Fibroblast of villous mesenchyme (primary cell): ENCODE measurements at places on chromosomes 3 and 15.

DNA sequence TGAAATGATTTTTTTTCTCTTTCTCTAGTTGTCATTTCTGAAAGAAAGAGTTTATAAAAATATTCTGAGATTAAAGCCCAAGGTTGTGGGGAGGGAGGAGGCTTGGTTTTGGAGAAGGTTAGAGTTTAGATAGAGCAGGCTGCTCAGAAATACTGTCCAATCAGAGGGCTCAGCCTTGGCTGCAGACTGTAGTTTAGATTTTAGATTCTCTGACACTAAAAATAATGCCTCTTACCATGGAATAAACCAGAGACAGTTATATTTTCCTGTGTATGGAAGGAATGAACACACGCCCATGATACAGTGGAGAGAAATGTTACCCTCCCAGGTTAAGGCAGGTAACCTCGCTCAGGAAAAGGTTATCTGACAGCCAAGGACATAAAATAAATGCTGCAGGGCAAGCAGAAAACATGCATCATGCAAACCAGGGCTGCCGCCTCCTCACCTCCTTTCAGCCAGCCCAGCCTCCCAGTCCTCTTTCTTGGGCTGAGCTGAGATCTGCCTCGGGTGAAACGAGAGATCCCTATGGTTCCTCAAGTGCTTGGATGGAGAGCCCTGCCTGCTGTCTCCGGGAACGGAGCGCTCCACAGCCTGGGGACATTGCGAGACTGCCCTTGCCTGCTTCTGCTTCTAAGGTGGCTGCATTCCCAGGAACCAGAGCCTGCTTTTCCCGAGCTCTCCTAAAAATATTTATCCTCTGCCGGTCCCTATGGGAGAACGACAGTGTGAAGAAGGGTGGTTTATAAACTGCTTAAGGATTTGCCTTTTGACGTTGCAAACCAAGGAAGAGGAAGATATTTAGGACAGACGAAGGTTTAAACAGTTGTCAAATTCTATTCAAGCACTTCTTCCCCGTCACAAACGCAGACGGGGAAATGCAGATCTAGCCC lies 848 bp downstream of the NCEH1 start:
- DNase-seq, result peak; percentile 56

- DNase-seq, result no peak
Observed at GRCh38 chr15:26453914-26454313, 319.0 kb downstream of the GABRB3 start.

DNA sequence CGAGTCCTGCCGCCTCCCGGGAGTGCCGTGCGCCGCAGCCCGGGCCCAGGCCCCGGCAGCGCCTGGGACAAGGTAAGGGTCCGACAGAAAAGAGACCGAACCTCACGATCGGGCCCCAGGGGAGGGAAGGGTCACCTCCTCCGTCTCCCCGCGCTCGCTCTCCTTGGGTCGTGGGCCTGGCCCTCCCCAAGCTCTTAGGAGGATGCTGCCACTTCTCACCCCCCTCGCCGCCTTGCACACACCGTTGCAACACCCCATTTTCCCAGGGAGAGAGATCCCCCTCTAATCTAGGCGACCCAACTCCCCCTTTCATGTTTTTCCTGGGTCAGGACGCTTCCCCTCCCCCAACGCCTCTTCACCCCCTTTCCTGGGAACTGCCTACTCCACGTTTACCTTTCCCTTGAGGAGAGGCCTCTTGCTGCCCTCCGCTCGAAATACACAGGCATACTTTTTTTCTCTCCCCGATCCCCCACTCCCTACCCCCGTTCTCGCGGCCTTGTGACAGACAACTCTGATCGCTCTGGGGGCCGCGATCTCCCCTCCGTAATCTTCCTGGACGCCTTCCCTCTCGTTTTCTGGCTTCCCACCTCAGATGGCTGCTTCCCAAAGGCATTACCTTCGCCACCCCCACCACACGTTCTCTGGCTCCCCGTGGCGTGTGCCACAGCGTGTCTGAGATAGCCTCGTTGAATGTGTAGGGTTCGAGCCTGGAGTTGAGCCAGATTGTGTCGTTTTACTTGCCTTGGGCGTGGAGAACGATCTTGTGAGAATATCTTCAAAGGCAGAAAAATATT lies 688 bp downstream of the SETD5 start:
- DNase-seq, result peak; percentile 47

- DNase-seq, result peak; percentile 58
Observed at GRCh38 chr3:143585720-143586456, 262.4 kb downstream of the SLC9A9 start.

DNA sequence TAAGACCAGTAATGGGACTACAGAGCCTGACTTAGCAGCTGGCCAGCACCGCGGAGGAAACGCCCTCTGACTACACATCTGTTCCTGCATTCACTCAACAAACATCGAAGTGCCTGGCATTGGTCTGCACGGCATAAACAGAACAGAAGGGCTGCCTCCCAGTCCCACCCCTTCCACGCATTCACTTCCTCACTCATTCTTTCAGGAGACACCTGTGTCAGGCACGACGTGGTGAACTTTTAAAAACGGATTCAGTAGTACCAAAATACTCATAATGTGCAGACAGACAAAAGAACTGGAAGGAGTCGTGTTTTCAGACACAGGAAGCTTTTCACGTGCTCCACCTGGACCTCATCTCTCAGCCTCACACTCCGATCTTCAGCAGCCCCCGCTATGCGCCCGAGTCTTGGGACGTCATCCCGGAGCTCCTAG lies 123.3 kb downstream of the XXYLT1 start:
- peak; percentile 92 for DNase-seq

DNA sequence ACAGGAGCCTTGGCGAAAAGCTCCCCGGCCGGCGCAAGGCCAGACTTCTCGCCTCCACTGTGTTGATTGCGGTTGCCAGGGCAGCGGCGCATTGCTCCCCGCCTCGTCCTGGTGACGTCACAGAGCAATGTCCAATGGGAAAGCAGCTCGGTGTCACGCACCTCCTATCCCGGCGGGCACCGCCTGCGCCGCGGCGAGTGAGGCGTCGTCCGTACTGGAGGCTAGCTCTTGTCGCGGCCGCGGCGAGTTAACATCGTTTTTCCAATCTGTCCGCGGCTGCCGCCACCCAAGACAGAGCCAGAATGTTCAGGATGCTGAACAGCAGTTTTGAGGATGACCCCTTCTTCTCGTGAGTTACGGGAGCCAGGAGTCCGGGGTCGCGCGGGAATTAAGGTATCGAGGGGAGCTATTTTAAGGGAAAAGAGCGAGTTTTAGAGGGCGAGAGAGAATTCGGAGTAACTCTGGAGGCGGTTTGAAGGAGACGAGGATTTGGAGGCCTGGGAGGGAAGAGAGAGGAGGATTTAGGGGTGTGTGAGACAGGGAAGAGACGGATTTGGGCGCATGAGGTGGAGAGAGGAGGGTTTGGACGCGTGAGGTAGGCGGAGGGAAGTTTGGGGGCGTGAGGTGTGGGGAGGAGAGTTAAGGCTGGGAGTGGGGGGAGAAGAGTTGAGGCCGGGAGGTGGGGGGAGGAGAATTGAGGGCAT lies at the start of gene MLF1:
Gene MLF1, plus strand, starts transcription at position 196 of the 704 bp plus-strand sequence. Its CDS starts 107 bp downstream, at position 303.
- peak; percentile 95 for DNase-seq

- no peak for DNase-seq
Observed at GRCh38 chr3:170330366-170330765, 27.1 kb upstream of the SKIL start.

GRCh38 chr15:98051734-98052133 lies 91.2 kb downstream of the ARRDC4 start:
- no peak for DNase-seq

GRCh38 chr3:163218336-163218735 lies 1721.7 kb downstream of the OTOL1 start:
- no peak for DNase-seq

DNA sequence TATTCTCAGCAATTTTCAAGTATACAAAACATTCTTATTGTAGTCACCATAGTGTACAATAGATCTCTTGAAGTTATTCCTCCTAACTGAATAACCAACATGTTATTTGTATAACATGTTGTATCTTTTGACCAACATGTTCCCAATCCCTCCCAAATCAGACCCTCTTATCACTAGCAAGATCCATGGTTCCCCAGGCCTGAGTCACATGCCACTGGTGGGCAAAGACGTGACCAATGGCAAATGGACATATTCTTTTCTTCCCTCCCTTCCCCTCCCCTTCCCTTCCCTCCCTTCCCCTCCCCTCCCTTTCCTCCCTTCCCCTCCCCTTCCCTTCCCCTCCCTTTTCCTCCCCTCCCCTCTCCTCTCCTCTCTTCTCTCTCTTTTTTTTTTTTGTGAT lies 45.4 kb downstream of the AMOTL2 start:
- DNase-seq, result no peak

DNA sequence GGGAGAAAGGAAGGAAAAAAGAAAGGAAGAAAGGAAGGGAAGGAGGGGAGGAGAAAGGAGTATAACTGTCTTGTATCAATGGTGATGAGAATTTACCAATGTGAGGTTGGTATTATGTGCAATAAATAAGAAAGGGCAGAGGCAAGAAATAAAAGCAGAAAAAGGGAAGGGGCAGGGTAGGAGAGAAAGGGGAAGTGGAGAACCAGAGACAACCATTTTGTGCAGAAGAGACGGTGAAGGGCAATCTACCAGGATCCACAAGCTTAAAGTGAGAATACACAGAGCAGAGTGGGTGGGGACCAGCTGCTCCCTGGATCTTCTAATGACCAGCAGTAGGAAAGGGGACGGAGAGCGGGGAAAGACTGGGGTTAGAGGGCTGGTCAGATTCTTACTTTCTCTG lies 106.9 kb upstream of the SLCO2A1 start:
- DNase-seq, result no peak

DNA sequence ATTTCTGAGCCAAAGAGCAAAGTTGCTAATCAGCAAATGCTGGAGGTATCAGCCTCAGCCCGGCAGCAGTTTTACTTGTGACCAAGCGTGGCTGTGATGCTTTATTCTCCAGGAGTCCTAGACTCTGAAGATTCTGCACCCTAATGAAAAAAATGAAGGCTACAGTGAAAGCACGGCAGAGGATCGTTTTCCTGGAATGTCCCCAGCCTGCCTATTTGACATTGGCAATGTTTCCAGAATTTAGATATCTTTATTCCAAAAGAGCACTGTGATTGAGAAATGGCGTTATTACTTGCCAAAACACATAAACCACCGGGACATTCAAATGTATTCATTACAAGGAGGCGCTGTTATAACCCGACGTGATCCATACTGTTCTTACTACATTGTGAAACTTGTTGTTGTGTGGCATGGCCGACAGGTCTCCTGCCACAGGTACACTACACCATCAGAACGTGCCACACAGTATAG lies 263.8 kb downstream of the SLCO3A1 start:
- peak; percentile 11 for DNase-seq

- no peak for DNase-seq
Observed at GRCh38 chr3:177676947-177677587, 479.8 kb upstream of the TBL1XR1 start.

DNA sequence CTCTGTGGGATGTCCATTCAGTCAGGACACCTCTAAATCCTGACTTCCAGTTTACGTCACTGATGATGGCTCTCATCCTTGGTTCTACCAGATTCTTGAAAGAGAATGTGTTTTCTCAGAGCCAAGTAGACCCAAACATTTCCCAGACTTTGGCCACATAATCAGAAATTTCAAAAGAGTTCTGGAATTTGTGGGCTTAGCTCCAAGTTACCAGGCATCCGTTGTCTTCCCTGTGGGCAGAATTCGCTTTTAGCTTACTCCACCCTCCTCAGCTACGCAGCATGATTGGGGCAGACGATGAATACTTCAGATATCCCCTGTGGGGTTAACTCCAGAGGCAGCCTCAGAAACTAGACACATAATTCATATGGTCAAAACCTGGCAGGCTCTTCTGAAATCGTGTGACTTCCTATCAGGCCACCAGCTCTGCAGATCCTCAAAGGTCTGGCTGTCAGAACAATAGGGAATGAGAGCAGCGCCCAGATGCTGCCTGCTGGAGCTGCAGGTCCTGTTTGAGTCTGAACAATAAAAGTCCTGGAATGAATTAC lies 30.6 kb downstream of the CRTC3 start:
- DNase-seq, result peak; percentile 98

DNA sequence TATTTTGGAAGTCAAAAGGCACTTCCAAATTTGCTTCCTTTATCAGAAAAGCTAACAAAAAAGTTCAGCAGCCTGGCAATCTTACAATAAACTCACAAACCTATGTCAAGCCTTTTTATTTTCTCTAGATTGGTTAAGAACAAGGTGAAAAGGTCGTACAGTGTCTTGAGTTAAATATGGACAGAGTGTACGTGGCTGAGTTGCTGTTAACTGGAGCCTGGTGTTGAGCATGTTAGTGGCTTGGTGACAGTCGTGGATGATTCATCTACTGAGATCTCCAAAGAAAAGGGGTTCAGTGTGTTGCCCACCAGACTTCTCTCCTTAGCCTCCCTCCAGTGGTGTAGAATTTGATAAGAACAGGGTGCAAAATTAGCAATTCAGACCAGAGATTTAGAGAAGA lies 89.7 kb downstream of the SSR3 start:
- DNase-seq, result no peak

GRCh38 chr3:99332276-99332675 lies 306.1 kb upstream of the COL8A1 start:
- DNase-seq, result no peak

- peak; percentile 48 for DNase-seq
Observed at GRCh38 chr15:44458429-44458828, 31.0 kb downstream of the CTDSPL2 start.

DNA sequence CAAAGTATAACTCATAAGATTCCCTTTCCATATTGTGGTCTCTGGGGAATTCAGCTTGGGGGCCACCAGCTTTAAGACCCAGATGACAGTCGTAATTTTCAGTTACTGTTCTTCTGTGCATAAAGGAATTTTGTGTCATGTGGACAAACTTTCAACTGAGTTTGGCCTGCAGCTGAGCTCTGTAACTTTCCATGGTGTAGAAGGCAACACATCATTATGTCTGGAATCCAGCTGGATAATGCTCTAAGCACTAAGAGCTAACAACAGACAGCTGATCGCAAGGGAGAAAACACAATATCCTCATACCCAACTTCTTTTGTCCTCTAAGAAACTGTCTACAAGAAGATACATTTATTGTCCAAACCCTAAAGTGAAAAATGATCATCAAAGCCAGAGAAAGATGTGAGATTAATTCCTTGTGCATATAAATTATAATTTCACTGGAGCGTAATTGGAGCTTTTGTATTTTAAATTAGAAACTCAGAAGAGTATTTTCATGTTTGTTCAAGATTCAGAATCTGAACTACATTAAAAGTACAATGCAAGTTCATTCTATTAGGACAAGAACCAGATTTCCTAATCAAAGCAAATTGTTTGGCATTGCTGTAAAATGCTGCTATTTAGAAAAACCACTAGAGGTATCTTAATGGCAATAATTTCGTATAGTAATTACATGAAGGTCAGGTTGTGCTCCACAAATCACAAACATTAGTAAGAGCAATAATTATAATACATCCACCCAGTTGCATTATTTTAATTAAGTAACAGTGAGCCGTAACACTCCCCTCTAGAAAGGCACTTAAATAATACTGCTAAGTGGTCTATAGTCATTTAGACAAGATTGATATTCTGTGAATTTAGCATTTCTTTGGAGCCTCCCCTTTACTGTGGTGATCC lies 218.8 kb downstream of the ATP8B4 start:
- peak; percentile 83 for DNase-seq

GRCh38 chr3:178480274-178480673 lies 56.0 kb upstream of the KCNMB2 start:
- no peak for DNase-seq

GRCh38 chr15:35557544-35557943 lies 11.6 kb upstream of the DPH6 start:
- DNase-seq, result peak; percentile 67

GRCh38 chr3:9916346-9916733 lies 558 bp upstream of the IL17RC start:
- peak; percentile 25 for DNase-seq

- DNase-seq, result no peak
Observed at GRCh38 chr3:174329321-174329720, 529.8 kb upstream of the NAALADL2 start.

- DNase-seq, result no peak
Observed at GRCh38 chr15:94164971-94165370, 66.4 kb upstream of the MCTP2 start.

- DNase-seq, result no peak
Observed at GRCh38 chr3:79354179-79354688, 413.6 kb downstream of the ROBO1 start.
